ENCODE measurements at places on chromosomes 1 and 21.

DNA sequence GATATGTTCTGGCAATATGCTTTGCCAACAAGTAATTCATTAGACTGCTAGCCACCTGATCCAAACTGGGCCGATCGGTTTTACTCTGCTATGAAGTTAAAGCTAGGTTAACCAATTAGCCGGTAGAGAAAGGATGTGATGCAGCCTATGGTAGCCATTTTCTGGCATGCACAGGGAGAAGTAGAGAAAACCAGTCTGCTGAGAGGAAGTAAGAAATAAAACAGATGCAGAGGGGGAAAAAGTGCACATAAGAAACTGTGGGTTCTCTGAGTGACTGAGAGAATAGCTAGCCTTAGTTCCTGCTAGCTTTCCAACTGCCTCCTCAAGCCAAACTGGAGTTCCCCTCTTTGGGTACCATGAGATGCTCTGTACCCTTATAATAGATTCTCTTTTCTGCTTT is 52.8 kb downstream of the ARID4B start:
- DNase-seq: no peak

DNA sequence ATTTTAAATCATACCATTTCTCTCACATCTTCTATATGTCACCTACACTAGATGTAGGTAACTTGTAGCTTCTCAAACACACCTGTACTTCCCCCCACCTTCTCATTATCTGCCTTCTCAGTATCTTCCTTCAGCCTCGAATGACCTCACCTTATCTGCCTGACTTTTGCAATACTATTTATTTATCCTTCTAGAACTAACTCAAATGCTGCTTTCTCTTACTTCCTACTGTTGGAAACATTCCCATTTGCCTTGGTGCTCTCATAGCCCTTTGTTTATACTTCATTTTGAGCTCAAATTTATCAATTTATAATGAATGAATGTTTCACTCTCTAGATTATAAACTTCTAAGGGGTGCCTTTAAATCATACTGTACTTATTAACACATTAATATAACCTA is 50.4 kb upstream of the KIAA1614 start:
- no peak for DNase-seq

DNA sequence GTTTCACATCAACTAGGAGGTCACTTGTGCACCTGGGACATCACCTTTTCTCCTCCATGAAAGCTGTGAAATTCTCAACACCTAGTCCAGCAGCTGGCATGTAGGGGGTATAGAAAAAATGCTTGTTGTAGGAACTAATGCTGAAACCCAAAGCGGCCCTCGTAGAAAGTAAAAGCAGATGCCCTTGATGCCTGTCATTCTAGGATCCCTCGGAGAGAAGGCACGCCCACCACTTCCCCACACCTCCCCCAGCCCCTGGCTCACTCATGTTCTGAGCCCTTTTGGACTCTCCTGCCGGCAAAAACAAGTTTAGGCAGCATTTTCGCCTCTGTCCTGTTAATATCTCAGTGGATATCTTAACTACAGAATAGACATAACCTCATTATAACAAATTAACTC is 36.5 kb downstream of the RIPK4 start:
- no peak for DNase-seq

DNA sequence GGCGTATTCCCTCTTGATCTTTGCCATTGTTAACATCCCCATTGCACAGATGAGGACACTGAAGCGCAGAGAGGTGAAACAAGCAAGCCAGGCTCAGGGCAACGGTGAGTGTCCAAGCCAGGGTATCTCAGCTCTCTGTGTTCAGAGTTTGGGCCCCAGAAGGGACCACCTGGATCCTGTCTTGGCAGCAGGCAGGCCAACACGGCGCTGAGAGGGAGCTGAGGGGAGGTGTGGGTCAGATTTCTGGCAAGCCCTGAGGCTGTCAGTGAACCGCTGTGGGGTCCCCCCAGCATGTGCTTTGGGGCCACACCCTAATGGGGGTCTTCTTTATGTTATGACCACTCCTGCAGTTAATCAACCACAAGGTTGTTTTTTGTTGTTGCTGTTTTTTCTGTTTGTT is 23.1 kb downstream of the NEK2 start:
- DNase-seq: no peak

- DNase-seq: no peak
These were observed 33.5 kb downstream of the XKR8 start for GRCh38 chr1:27993241-27993640.

DNA sequence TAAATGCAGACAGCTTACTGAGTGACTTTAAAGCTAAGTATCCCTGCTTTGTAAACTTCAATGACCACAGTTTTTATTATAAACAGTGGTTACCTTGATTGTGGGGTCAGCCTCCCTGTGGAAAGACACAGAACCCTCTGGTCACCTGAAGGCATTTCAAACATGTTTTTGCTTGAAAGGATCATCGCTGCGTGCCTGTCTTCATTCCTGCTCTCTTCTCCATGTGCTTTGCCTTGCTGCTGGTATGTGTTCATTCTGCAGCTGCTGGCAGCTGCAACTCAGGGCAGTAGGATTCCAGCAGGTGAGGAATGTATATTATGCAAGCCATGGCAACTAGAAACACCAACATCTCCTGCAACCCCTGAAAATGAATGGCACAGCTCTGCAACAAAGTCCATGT is 81.0 kb upstream of the VAV3 start:
- DNase-seq: no peak

DNA sequence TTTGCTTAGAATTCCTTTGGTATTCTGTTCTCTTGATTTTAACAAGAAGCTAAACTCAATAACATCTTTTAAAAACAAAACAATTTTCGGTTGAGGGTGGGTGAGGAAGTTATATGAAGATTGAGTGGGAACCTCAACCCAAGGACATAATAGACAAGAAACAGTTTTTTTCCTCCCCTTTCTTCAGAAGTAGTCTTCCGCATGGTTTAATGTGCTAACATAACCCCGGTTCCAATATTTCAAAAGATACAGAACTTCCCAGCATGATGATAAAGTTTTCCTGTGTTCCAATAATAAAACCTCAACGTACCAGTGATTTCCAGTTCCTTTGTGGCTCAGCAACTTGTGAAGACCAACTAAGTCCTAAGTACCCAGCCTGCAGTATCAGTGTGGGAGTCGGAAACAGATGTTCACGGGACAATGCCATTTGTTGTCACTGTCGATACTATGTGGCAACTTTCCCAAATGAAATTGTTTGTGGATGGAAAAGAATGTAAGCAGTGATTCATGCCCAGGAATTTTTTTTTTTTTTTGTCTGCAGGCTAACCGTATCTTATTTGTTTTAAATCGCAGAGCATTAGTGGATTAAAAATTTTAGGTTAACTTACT is 48.5 kb downstream of the NR5A2 start:
- DNase-seq: no peak
